D341Med (cell line): ENCODE measurements at places on chromosomes 4 and X.

GRCh38 chrX:153879741-153880439, 6.1 kb downstream of the L1CAM start:
- no peak for DNase-seq

DNA sequence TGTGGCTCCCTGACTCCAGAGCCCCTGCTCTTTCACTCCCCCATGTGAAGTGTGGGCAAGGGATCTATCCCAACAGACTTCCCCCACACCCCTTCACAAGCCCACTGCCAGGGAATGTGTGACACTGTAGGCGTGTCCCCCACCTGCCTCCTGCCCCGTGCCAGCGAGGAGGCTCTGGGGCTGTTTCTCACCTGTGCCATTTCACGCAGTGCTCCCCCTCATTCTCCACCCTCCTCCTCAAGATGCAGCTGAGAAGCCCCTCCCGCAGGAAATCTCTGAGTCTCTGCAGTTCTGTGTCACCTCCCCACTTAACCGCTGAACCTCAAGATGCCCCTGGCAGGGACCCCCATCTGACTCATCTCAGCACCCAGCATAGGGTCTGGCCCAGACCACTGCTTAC, 5.4 kb downstream of the MAN2B2 start:
- no peak for DNase-seq

DNA sequence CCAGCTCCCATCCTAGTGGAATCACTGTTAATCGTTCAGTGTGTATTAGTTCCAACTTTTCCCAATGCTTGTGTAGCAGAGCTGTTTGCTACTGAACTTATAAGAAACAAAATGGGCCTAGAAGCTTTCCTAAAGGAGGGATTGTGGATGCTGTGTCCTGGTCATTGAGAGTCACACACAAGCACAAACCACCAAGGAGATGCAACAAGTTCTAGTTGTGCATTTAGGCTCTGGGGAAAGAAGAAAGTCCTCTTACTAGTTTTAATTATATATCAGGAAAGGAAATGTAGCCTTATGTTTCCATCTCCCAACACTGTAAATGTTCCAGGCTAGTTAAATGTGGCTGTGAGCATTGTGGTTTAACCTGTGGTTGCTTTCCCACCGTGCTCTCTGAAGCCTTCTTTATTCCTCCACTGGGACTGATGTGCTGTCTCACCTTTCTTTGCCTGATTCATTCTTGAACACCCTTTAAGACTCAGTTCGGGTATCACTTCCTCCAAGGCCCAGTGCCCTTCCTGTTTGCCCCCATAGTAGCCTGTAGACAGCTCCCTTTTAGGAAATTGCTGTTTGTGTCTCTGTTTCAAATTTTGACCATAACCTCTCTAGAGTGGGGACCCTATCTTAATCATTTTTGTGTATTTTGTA, 34.3 kb downstream of the ATP10D start:
- no peak for DNase-seq

DNA sequence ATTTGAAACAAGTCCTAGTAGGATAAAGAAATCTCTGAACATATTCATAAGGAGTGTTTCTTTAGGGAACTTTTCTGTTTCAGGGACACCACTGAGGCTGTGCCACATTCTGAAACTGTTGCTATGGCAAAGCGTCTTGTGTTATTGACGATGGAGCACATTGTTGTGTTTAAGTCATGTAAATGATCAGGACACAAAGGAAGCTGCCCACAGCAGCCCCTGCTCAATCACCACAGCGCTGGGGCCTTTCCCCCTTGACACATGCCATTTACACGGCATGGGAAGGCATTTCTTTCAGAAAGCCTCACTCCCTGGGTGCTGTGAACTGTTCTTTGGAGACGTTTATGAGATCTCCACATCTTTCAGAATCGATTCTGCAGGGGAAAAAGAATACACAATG, 39.8 kb upstream of the MID1 start:
- no peak for DNase-seq

DNA sequence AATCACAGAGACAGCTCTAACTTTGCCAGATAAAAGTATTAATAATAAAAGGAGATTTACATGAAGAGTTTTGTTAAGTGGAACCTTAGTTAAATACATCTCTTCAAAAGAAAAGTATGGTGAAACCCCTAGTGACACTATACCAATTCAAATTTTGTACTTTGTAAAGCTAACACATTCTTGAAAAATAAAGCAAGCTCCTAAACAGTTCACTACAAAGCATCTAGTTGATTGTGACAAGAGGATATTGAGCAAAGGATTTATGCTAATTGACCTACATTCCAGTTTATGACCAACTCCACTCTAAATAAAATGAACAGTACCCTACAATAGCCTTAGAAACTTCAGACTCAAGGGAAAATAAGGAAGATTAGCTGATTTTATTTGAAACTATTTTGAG, 69.4 kb upstream of the WDR17 start:
- no peak for DNase-seq

DNA sequence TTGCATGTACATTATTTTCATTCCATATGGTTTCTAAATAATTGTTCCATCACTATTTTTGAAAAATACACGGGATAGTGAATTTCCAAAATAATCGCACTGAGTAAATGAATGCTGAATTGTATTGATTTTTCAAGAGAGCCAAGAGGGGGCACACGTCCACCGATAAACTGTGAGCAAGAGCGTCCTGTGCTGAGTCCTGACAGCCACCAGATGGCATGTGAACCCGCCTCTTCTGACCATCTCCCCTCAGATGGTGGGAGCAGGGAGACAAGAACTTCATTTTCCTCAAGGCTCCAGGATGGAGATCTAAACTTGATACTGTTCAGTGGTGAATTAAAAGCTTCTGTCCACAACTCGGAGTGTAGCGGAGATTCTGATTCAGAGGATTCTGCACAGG, 30.6 kb upstream of the IL9R start:
- DNase-seq, result peak; percentile 68

GRCh38 chr4:183808097-183808456, 97.0 kb upstream of the STOX2 start:
- no peak for DNase-seq

- no peak for DNase-seq
Observed at GRCh38 chr4:101306764-101307615, 40.3 kb downstream of the PPP3CA start.

- peak; percentile 59 for DNase-seq
Observed at GRCh38 chrX:118346258-118347094, 570 bp downstream of the WDR44 start.
